Cerebellum (tissue), 4 donors: ENCODE measurements at places on chromosomes 13 and 19. TPM values are rescaled to one million over a fixed set of nuclear protein-coding genes. Genes with fewer than 3 reads are reported as not detected.

Gene PLVAP
- 1.6 TPM for total RNA-seq

GRCh38 chr13:41614671-41615527 lies 157.5 kb downstream of the RGCC start:
- no peak for DNase-seq

DNA sequence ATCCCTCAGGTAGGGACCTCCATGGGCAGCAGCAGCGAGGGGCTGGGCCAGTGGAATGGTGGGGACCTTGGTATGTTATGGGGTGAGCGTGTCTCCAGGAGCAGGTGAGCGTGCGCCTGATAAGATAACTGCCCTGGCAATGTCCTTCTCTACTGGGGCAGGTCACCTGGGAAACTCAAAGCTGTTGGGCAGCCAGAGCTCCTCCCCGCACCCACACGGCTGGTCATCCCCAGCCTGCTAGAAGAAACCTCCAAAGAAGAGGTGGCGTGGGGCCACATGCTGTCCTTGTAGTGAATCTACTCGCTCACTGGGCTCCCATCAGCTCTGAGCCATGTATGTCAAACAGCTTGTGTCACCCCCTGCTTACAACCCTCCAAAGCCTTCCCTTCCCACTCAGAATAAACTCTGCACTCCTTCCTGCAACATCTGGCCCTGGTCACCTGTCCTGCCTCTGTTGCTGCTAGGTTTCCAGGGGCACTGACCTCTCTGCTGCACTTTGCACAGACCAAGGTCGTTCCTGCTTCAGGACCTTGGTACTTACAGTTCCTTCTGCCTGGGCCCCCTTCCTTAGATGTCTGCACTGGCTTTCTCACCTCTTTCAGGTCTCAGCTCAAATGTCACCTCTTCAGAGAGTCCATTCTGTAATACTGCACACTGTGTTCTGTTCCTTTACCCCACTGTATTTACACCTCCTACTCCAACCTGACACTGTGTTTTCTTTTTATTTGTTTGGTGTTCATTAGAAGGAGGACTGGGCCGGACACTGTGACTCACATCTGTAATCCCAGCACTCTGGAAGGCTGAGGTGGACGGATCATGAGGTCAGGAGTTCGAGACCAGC lies 1.8 kb upstream of the ATP4A start:
- DNase-seq = no peak

GRCh38 chr19:36340786-36341372 lies 38.1 kb downstream of the ZFP14 start:
- DNase-seq = no peak
